ENCODE measurements at places on chromosomes 11 and 22.

DNA sequence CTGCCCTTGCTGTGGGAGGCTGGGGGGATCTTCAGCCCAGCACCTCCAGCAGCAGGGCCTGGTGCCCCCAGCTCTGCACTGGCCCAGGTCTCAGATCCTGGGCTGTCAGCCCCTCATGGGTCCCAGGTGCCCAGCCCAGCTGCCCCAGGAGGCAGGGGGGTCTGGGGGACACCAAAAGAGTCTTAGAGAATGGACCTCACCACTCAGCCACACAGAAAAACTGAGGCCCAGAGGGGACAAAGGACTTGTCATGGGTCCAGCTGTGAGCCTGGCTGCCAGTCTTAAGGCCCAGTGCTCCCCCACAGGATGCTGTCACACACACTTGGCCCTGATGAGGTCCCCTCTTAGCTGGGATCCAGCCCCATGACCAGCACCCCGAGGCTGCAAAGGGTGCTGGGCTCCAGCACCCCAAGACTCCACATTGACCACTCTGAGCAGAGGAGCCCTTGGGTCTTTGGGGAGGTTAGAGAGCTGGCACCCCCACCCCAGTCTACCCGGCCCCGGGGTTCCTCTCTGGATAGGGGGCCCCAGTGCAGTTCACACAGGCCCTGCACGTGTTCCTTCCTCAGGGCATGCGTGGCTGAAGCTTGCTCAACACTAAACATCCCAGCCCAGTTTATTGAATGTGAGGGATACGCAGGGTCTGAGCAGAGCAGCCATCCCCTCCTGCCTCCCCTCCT lies 54.4 kb downstream of the IGLL5 start:
- DNase-seq = no peak

DNA sequence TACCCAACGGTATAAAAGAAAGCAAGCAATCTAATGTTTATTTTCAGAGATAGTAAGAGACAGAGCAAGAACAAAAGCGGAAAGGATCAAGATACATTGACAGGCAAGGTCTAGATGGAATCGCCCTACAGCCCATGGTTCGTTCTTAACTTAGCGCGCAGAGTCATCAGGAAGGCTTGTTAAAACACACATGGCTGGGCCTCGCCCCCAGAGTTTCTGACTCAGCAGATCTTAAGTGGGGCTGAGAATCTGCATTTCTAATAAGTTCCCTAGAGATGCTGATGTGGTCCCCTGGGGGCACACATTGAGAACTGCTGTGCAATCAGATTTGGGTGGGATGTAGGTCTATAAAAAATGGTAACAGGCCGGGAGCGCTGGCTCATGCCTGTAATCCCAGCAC lies 35.8 kb upstream of the CHRM4 start:
- no peak for DNase-seq

- DNase-seq = no peak
These were observed 110.2 kb downstream of the RASSF10 start for GRCh38 chr11:13119361-13119760.

DNA sequence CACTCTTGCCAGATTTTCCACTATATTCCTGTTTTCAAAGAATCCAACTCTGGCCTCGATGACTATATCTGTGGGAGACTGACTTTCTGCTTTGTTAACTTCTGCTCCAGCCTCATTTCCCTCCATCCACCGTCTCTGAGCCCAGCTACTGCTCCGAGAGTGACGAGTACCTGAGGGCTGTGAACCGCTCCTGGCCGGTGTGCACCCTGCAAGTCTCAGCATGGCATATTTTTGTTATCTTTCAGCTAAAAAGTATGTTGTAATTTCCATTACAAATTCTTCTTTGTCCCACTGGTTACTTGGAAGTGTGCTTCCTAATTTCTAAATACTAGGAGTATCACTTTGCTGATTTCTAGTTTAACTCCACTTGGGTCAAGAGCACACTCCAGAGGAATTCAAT lies 36.5 kb upstream of the MOB2 start:
- no peak for DNase-seq

DNA sequence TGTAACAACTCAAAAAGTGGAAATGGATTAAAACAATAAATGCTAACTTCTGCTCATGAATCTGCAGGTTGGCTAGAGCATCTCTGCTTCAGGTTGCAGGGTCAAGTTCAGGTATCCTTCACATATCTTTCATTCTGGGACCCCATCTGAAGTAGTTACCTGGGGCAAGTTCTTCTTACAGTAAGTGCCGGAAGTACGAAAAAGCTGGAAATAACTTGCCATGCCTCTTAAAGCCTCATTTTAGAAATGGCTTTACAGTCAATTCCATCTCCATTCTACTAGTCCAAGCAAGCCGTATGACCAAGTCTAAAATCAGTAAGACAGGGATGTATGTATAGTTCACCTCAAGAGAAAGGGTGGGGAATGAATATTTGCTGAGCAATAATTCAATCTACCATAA lies 93.7 kb downstream of the FCHSD2 start:
- DNase-seq = no peak

GRCh38 chr11:110508786-110509185 lies 79.0 kb downstream of the FDX1 start:
- no peak for DNase-seq

DNA sequence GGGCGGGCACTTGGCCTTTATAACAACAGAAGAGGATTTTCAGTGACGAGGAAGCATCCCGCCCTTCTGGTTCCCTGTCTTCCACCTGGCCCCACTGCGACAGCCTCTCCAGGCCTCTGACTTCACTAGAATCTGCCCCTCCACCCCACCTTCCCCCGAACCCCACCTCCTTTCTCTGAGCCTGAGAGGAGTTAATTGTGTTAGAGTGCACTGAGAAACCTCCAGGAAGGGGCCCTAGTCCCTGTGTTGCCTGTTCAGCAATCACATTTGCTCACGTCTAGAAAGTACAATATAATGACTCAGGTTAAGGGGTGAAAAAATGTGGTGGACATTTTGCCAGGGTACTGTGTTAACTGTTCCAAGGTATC lies 38.8 kb downstream of the PTPRJ start:
- no peak for DNase-seq

DNA sequence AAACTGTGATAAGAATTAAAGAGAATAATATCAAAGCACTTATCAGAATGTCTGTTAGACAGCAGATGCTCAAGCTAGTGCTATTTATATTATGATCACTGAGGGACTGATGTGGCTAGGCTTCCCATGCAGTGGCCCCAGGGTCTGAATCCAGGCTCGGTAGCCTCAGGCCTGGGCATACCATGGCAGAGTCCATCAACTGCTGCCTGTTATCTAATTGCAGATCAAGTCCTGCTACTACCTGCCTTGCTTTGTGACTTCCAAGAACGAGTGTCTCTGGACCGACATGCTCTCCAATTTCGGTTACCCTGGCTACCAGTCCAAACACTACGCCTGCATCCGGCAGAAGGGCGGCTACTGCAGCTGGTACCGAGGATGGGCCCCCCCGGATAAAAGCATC lies 57.5 kb downstream of the TIMP3 start:
- DNase-seq = no peak

GRCh38 chr11:57751676-57752253 lies at the start of gene BTBD18:
BTBD18 (minus strand) TSS chr11:57751819; CDS start chr11:57751188, 631 bp downstream.
- DNase-seq = peak; percentile 94

GRCh38 chr22:41904450-41905410 lies 10.1 kb downstream of the SHISA8 start:
- no peak for DNase-seq

DNA sequence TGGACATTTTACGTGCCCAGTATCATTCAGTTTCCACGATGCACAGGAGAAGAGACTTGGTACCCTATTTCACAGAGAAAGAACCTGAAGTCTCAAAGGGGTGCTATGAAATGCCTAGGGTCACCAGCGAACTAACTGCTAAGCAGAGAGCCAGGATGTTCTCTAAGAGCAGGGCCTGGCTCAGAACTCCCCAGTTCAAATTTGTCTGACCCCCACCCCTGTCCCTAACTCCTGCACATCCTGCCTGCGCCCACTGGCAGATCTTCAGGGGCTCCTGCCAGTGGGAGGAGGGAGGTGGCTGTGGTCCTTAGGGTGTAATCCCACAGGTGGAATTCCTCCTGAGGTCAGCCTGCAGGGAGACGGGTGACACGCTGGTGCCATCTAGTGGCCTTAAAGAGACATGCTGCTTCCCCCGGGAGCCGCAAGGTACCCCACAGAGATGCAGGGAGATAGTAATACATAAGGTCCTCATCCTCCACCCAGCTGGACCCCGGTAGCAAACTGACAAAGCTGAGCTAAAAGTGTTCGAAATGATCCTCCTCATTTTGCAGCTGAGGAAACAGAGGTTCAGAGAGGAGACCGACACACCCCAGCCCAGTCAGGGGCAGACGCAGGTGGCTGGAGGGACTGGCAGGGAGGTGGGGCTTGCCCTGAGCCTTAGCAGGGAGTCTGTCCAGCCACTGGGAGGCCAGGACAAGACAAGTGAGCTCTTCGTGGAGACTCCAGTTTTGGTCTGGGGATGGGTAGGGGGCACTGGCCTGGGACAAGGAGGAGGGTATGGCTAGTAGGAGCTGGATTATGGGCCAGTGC lies 34.1 kb downstream of the MB start:
- peak; percentile 96 for DNase-seq

- no peak for DNase-seq
These were observed 213.6 kb downstream of the RAB38 start for GRCh38 chr11:87961606-87962005.

- DNase-seq = no peak
These were observed 13.2 kb upstream of the MPZL2 start for GRCh38 chr11:118277312-118277711.

DNA sequence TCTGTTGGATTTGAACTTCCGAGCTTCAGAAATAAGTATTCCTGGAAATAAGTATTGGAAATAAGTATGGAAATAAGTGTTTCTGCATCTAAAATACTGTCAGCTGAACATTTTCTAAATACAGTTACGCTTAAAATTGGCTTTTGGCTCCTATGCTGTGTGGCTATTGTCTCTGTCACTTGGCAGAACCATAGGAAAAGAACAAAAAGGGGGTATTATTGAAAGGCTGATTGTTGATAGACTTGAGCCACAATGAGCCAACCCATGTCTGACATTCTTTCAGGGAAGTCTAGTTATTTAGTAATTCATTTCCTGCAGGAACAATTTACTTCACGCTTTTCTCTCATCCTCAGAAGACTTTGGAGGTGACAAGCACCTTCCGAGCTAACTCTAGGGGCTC lies 32.5 kb upstream of the LARGE1 start:
- DNase-seq = no peak

DNA sequence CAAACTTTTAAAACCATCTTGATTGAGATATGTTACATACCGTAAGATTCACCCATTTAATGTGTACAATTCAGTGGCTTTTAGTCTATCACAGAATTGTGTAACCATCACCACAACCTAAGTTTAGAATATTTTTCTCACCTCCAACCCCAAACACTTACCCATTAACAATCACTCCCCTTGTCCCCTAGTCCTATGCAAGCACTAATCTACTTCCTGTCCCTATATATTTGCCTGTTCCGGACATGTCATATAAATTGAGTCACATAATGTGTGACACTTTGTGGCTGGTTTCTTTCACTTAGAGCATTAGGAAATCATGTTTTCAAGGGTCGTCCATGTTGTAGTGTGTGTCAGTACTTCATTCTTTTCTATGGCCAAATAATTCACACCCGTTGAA lies 38.8 kb downstream of the RASSF10 start:
- DNase-seq = no peak

DNA sequence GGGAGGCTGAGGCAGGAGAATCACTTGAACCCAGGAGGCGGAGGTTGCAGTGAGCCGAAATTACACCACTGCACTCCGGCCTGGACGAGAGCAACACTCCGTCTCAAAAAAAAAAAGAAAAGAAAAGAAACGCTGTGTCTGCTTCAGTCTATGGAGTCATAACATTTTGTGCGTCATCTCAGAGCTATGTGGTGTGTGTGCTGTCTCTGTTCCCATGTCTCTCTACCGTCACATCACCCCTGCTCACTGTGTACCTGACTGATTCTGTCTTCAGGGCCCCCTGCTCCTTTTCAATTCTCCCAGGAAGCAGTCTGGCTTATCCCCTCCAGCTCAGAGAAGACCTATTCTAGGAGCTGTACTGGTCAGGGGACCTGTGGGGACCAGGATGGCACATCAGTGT lies 7.0 kb downstream of the BACE1-AS start:
- no peak for DNase-seq

- DNase-seq = no peak
These were observed 63.7 kb downstream of the MAML2 start for GRCh38 chr11:96279018-96279895.

GRCh38 chr22:48756146-48757111 lies 1071.2 kb downstream of the BRD1 start:
- DNase-seq = no peak

DNA sequence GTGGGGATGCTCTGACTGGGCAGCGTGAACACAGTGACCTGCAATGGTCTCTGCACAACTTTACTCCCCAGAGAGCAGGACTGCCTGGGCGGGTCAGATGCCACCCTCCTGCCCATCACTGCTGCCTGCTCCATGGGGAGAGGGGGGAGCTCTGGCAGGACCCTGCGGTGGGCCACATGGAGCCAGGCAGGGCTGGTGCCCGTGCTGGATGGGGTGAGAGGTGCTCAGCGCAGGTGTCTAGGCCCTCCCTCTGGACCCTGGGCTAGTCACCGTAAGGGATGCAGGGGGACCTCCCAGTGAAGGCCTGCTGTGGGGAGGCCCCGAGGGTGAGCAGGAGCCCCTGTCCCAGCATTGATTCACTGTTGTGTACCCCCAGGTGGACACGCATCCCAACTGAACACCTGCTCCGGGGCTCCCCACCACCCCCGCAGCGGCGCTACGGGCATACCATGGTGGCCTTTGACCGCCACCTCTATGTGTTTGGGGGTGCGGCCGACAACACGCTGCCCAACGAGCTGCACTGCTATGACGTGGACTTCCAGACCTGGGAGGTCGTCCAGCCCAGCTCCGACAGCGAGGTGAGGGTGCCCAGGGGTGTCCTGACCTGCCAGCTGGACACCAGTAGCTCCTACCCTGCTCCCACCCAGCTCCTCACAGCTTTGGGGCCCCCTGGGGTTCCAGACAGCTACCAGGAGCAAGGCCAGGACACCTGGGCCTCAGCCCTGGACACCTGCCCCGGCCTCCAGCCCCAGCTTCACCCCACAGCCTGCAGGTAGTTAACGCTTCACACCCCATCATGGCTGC lies 9.4 kb downstream of the LZTR1 start:
- DNase-seq = no peak

DNA sequence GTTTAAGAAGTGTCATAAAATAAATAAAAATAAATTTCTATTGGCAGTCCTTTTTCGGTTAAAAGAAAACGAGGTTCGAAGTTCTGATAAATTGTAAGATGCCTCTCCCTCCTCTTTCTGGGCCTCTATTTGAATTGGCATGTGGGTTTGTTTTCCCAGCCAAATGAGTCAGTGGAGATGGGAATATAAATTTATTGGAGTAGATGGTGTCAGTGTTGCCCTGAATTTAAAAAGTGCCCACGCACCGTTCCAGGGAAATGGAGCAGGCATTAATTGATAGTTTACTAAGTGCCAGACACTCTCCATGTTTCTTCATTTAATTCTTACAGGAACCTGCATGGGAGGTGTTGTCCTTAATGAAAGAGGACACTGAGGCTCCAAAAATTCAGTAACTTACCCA lies 119.2 kb downstream of the FEZ1 start:
- DNase-seq = no peak

DNA sequence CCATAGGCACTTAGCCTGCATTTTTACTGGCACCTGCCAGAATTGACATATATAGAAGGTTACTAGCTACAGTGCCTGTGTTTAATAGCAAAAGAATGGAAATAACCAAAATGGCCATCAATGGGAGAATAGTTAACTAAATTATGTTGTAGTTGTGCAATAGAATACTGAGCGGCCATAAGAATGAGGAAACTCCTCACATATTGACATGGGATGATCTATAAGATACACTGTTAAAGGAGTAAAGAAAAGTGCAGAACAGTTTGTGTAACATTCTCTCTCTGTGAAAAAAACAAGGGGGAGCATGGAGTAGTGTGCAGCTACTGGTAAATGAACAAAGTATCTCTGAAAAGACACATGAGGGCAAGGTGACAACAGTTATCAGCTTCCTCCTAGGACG lies 21.5 kb downstream of the ARAP1 start:
- DNase-seq = no peak

All from HuH-7 (cell line).